ENCODE measurements at places on chromosomes 4 and X.

GRCh38 chr4:138259824-138260223, 17.7 kb upstream of the SLC7A11 start:
- no peak for DNase-seq

- DNase-seq: no peak
Observed at GRCh38 chr4:31190671-31191070, 470.5 kb downstream of the PCDH7 start.

DNA sequence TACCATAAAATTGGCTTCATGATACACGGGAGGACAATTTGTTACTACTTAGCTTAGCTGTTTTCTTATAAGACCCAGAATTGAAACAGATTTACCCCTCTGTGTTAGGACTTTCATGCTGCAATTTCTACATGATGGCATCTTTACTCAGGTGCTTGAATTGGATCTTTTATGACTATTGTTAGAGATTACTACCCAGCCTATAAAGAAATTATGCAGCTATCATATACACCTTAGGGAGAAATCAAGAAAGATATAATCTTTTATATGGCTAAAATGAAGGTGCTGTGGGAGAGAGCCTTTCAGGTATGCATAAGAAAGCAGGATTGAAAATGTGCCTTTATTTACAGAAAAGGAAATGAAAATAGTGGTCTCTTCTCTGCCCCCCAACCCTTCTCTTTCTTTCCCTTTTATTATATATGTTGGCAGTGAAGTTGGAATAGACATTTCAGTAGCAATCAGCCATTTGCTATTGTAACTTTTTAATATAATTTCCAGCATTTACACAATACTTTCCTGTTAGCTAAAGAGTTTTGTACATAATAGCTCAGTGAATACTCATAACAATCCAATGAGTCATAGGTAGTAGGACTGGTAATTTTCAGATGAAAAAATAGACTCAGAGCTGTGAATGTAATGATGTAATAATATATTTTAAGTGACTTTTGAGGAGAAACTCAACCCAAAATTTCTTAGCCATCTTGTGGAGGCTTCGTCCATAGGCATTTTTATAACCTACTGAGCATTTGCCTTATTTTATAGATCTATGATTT, 311.8 kb downstream of the ADGRL3 start:
- no peak for DNase-seq

- no peak for DNase-seq
Observed at GRCh38 chr4:146975036-146975435, 29.4 kb upstream of the TTC29 start.

- no peak for DNase-seq
Observed at GRCh38 chr4:185082561-185082960, 60.5 kb upstream of the SLC25A4 start.

- DNase-seq: peak; percentile 57
Observed at GRCh38 chrX:13101441-13102139, 57.2 kb upstream of the FAM9C start.

GRCh38 chr4:125992891-125993290, 678.1 kb downstream of the FAT4 start:
- DNase-seq: no peak

DNA sequence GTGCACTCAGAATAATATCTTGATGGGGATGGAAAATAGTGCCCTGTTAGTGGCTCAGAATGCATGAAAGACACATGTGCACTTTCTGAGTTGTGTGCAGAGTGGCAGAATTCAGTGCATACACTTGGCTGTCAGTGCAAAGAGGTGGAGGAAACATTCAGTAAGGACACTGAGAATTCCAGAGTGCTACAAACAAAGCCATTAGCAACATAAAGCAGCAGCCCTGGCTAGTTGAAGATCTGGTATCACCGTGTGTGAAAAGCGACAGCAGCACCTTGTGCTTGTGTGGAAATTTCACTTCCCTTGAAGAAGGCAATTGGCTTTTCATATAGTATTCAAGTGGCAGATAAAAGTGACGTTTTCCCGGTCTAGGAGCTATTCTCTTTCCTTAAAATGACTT, 810.4 kb downstream of the TRIML1 start:
- no peak for DNase-seq

- no peak for DNase-seq
Observed at GRCh38 chr4:48271626-48272025, 2.0 kb upstream of the TEC start.

GRCh38 chr4:36310793-36311192, 29.4 kb downstream of the DTHD1 start:
- no peak for DNase-seq

DNA sequence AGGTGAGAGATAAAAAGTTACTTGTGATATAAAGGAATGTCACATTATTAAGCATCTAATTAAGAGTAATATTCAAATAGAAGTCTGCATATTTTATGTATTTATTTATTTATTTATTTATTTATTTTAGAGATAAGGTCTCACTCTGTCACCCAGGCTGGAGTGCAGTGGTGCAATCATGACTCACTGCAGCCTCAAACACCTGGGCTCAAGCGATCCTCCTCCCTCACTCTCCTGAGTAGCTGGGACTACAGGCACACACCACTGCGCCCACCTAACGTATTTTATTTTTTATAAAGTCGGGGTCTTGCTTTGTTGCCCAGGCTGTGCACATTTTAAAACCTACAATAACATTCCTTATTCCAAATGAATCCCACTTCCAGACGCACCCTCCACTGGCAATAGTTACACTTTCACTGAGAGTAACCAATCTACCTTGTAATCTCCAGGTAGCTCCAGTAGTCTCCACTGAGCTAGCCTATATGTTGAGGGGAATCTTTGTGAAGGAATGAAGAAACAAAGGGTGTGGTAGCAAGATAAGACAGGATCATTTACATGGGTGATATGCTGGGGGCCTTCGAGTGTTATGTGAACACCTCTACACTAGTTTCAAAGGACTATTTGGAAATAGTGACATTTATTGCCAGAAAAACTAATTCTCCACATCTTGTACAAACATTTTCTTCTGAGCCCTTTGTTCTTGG, 11.9 kb downstream of the SH3D19 start:
- no peak for DNase-seq

All from AG09319 (cell line).